Cortex of kidney (tissue), 1 donor: ENCODE measurements at places on chromosomes 1 and 21.

GRCh38 chr1:214549604-214550003 lies 1.8 kb downstream of the PTPN14 start:
- DNase-seq = no peak

DNA sequence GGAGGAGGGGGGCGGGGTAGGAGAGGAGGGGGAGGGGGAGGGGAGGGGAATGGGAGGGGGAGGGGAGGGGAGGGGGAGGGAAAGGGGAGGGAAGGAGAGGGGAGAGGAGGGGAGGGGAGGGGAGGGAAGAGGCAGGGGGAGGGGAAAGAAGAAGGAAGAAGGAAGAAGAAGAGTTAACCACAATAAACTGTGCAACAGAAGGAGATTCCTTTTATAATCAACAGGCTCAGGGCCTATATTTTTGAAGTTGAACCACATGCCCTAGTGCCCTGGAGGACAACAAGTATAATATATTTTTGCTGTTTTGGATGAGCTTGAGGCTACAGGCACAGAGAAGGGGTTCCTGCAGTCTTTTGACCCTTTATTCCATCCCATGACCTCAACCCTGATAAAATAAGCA lies 228.2 kb upstream of the IRF2BP2 start:
- DNase-seq = no peak

DNA sequence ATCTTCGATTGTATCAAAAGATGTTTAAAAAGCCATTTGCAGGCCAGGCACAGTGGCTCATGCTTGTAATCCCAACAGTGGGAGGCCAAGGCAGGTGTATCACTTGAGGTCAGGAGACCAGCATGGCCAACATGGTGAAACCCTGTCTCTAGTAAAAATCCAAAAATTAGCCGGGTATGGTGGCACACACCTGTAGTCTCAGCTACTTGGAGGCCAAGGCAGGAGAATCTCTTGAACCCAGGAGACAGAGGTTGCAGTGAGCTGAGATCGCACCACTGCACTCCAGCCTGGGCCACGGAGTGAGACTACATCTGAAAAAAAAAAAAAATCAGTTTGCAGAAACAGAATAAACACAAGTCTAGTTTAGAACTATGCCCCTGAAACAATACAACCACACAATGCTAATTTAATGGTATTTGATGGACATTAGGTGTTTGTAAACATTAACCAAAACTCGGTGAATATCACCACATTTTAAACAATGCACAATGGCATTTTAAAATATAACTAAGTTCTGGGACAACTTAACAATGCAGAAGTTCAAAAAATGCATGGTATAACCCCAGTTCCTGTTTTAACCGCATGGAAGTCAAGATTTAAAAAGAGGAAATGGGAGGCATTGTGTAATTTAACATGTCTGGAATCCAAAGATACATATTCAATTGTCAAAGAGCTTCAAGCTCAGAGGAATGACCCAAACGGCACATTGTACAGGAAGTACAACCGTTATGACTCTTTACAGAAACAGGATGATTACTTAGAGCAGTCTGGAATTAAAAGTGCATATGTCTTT lies 7.1 kb upstream of the PTTG1IP start:
- no peak for DNase-seq

- no peak for DNase-seq
Measured at GRCh38 chr1:39886757-39887231, 3.5 kb upstream of the TRIT1 start.

DNA sequence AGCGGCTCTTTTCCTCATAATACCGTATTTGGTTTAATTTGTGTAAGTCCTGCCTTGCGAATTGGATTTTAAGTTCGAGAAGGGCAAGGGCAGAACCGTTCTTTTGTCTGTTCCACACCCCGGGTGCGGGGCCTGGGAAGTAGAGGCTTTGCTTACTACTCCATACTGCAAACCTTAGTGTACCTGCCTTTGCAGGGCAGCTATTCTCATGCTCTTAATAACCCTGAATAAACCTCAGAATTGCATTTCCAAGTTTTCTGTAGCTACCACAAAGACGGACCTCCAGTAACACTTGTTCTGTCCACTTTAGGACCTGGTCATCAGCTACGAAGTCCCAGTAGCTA lies 657 bp upstream of the HNRNPU start:
- no peak for DNase-seq

DNA sequence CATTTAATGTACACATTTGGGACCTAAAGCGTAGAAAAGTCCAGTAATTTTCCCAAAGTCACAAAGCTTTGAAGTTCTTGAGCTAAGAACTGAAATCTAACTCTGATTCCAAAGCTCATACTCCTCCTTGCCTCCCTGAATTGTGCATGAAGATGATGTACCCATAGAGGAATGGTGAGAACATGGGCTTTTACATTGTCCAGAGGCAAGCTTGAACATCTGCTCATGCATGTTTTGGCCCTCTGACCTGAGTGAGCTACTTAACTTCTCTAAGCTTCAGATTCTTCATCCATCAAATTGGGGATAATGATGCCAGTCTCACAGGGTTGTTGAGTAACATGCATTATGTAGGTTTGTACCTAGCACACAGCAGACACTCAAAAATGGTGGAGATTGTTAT lies 258.4 kb upstream of the HOOK1 start:
- DNase-seq = no peak
